ENCODE measurements at places on chromosomes 3 and 15. TPM values are rescaled to one million over a fixed set of nuclear protein-coding genes. Genes with fewer than 3 reads are reported as not detected.

GRCh38 chr3:57752307-57752706 lies 3.8 kb upstream of the SLMAP start:
- no peak overlapping the region for H3K4me3 ChIP-seq
- DNase-seq = no peak
- no peaks in the 10 kb centered on the region for H3K36me3 ChIP-seq
- no peaks in the 10 kb centered on the region for H3K4me1 ChIP-seq
- H3K27ac ChIP-seq = peak overlapping the region; percentile 53

DNA sequence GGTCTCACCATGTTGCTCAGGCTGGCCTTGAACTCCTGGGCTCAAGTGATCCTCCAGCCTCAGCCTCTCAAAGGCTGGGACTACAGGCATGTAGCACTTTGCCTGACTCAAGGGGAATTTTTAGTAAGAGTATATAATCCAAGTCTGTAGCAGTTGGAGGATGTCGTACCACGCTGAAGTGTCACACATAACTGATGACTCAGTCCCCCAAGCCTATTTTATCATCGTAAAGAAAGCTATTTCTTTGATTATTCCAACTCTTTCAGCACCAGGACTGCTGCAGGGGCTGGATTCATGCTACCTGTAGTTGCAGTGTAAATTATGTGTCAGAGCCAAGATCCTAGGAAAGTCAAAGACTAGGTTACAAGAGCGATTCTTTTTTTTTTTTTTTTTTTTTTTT lies 1.4 kb upstream of the PRKCI start:
- H3K4me1 ChIP-seq = no peaks in the 10 kb centered on the region
- DNase-seq = no peak
- H3K27ac ChIP-seq = no peak overlapping the region
- H3K36me3 ChIP-seq = no peaks in the 10 kb centered on the region
- H3K27me3 ChIP-seq = no peaks in the 10 kb centered on the region

- no peaks in the 10 kb centered on the region for H3K27me3 ChIP-seq
- no peaks in the 10 kb centered on the region for H3K4me1 ChIP-seq
- no peak overlapping the region for H3K4me3 ChIP-seq
- H3K36me3 ChIP-seq = no peaks in the 10 kb centered on the region
- DNase-seq = peak; percentile 29
Observed at GRCh38 chr3:150798122-150798618, 35.2 kb upstream of the SIAH2 start.

GRCh38 chr3:52280050-52280461 lies 1.6 kb upstream of the WDR82 start:
- H3K36me3 ChIP-seq = no peaks in the 10 kb centered on the region
- peaks cover 11% of the 10 kb centered on the region for H3K4me1 ChIP-seq
- DNase-seq = no peak

DNA sequence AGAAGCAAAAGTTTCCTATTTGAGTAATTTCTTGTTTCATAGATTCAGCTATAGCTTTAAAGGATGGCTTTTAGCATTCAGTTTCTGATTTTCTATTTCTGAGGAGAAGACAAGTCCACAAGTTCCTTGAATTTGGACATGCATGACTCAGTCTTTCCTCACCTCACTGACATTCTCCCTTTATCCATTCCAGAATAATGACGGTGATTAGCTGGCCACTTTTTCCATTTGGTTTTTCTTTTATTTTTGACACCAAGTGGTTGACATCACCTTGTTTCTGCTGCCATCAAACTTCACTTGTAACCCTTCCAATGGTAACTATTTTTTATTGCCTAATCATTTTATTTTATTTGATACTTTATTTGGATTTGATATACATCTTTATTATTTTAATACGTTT lies 404.4 kb upstream of the KCNMB2 start:
- H3K36me3 ChIP-seq = no peaks in the 10 kb centered on the region
- no peak overlapping the region for H3K4me3 ChIP-seq
- no peaks in the 10 kb centered on the region for H3K27me3 ChIP-seq
- no peak for DNase-seq
- H3K4me1 ChIP-seq = no peaks in the 10 kb centered on the region

- no peak overlapping the region for H3K27ac ChIP-seq
- H3K36me3 ChIP-seq = no peaks in the 10 kb centered on the region
- no peak overlapping the region for H3K4me3 ChIP-seq
Observed at GRCh38 chr15:80214910-80215309, 37.1 kb downstream of the CTXND1 start.

DNA sequence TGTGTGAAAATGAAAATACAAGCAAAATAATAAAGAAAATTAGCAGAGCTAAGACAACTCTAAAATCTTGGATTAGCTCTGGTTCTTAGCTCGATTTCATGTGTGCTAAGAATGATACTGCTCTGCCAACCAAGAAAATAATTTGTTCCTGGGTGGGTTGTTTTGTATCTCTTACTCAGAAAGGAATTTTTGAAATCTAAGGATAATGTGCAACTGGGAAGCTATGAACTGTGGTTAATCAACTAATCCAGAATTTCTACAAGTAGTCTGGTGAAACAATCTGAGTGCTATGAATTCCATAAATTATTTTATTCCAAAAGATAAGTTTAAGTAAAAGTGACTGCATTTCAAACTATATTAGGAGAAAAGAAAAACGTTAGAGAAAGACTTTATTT lies 92.0 kb downstream of the TFDP2 start:
- H3K36me3 ChIP-seq = no peaks in the 10 kb centered on the region
- no peaks in the 10 kb centered on the region for H3K4me1 ChIP-seq
- H3K27ac ChIP-seq = no peak overlapping the region
- DNase-seq = no peak

DNA sequence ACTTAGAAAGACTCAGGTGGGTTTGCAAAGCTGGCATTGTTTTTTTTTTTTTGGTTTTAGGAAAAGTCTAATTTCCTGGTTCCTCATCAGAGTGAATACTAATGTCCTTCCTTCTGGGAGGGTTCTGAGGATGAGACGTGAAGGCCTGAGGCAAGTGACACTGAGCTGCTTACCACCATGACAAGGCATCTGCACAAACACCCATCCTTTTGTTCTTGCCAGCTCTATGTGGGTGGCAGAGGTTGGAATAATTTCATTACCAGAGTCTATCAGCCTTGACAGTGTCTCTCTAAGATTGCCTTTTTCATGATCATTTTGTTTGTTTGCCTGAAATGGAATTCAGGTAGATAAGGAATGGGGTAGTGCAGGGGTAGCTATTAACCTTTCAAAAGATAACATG lies 17.1 kb downstream of the RTP4 start:
- no peaks in the 10 kb centered on the region for H3K4me1 ChIP-seq
- no peaks in the 10 kb centered on the region for H3K36me3 ChIP-seq
- DNase-seq = no peak

DNA sequence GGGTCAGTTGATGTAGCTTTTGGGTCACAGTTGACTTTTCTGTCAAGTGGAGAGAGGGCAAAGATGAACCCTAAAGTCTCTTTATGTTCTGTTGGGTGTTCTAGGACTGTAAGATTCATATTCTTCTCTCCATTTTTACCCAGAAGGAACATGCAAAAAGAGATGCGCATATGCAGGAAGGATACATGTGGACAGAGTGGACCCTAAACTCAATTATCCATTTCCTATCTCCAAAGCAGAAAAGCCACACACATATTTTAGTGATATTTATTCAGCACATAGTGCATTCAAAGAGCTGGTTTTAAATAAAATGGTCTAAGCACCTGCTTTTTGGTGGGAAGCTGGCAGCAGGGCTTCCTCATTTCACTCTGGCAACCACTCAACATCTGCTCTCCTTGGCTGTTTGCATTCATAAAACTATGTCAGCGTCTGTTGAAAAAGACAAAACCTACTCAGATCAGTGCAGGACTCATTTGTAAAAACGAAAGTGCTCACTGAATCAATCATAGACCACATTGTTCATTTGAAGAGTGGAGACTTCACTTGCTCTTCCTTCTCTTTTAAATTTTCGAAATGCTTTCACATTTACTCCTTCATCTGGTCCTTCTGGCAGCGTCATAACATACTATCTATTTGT lies 96.6 kb downstream of the SEMA6D start:
- no peaks in the 10 kb centered on the region for H3K36me3 ChIP-seq
- no peak for DNase-seq
- H3K27ac ChIP-seq = no peak overlapping the region
- peaks cover 12% of the 10 kb centered on the region for H3K4me1 ChIP-seq
- no peak overlapping the region for H3K4me3 ChIP-seq

DNA sequence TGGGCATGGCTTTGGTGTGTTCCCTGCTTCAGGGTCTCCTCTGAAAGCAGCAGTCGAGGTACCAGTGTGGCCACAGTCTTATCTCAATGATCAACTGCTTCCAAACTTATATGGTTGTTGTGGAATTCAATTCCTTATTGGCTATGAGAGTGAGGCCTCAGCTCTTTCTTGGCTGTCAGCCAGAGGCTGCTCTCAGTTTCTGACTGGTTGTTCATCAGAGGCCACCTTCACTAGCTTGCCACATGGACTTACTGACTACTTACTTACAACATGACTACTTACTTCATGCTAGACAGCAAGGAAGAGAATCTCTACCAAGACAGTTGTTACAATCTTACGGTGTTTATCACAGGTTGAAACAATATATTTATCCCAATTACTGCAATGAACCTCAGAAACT lies 789.2 kb downstream of the DIPK2A start:
- no peaks in the 10 kb centered on the region for H3K4me1 ChIP-seq
- no peak overlapping the region for H3K4me3 ChIP-seq
- H3K27ac ChIP-seq = no peak overlapping the region
- no peak for DNase-seq

- H3K4me3 ChIP-seq = no peak overlapping the region
- no peak overlapping the region for H3K27ac ChIP-seq
- DNase-seq = no peak
- no peaks in the 10 kb centered on the region for H3K27me3 ChIP-seq
- no peaks in the 10 kb centered on the region for H3K36me3 ChIP-seq
- H3K4me1 ChIP-seq = no peaks in the 10 kb centered on the region
Observed at GRCh38 chr15:99132634-99133287, 27.9 kb downstream of the SYNM start.

- H3K4me3 ChIP-seq = no peak overlapping the region
- no peak for DNase-seq
- no peaks in the 10 kb centered on the region for H3K4me1 ChIP-seq
Observed at GRCh38 chr3:119098619-119099222, 47.2 kb upstream of the TEX55 start.

- H3K27me3 ChIP-seq = no peaks in the 10 kb centered on the region
- no peak overlapping the region for H3K27ac ChIP-seq
- no peaks in the 10 kb centered on the region for H3K4me1 ChIP-seq
- DNase-seq = no peak
Observed at GRCh38 chr3:156449710-156450574, 105.0 kb downstream of the SSR3 start.

DNA sequence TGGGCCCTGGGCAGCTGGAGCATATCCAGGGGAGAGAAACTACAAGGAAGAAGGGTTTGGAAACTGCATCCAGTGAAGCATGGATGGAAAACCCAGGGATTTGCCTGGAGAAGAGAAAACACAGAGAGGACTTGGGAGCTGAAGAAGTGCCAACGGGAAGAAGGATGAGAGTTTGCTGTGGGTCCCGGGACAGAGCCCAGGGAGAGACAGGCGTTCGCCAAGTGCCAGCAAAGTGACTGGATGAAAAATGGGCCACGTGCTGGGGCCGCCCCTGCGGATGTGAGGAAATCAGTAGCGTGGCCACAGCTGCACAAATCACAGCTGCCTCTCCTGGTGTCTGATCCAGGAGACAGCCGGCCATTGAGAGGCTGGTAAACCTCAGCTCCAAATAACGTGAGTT lies 70.4 kb downstream of the HES1 start:
- no peak overlapping the region for H3K4me3 ChIP-seq
- H3K36me3 ChIP-seq = no peaks in the 10 kb centered on the region
- no peak overlapping the region for H3K27ac ChIP-seq
- DNase-seq = no peak

DNA sequence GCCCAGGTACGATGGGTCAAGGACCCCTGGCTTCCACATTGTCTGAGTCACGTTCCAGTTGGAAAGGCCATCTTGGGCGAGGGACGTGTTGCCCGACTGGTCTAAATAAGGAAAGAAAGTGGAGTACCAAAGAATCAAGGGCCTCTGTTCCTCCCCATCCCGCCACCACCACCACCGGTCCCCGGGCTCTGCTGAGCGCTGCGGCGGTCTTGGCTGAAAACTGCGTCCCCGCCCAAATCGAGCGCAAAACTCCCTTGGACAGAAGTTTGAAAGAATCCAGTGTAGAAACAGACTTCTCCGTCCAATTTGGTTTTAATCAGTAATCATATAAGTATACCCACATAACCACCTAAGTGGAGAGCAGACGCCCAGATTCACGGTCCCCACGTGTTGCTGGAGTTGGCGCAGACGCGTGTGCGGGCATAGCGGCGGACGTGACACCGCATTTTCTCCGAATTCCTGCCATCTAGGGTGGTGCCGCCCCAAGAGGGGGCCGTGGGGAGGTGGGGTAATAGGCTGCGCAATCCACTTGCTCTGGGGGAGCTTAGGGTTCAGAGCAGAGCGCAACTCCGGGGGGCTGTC lies 243.8 kb upstream of the TOPAZ1 start:
- peaks cover 17% of the 10 kb centered on the region for H3K4me1 ChIP-seq
- H3K4me3 ChIP-seq = peak overlapping the region; percentile 59
- H3K36me3 ChIP-seq = no peaks in the 10 kb centered on the region

DNA sequence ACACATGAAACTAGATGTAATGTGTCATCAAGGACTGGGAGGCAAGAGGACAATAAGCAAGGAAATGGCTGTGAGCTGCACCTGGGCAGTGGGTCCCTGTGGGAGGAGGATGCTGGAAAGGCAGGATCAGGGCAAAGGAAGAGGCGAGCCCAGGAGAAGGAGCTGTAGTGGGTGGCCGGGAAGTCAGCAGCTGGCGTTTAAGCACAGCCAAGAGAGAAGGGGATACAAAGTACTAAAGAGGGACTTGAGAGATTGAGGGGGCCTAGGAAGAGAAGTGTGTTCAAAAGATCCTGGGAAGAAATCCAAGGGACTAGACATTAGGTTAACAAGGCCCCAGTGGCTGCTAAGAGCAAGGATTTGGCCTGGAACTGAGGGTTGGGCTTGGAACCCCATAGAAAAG lies 188.5 kb upstream of the SLC24A5 start:
- H3K27me3 ChIP-seq = no peaks in the 10 kb centered on the region
- DNase-seq = no peak
- no peak overlapping the region for H3K4me3 ChIP-seq
- H3K27ac ChIP-seq = no peak overlapping the region
- no peaks in the 10 kb centered on the region for H3K36me3 ChIP-seq

DNA sequence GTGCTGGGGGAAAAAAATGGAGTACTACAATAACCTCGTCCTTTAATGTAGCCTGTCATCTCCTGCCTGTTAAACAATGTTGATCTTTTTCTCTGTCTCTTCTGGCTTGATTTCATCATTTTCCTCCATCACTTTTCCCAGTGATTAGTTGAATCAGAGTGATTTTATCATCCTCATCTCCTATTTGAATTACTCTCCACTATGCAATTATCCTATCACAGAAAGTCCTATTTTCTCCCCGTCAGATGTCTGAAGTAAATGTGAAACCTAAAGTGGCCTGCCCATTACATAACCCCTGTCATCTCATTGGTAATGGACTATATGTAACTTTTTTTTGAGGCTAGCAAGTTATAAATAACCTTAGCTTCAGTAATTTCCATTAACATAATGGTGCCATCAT lies 201.8 kb downstream of the CACNA2D3 start:
- DNase-seq = no peak
- H3K27ac ChIP-seq = no peak overlapping the region
- H3K36me3 ChIP-seq = no peaks in the 10 kb centered on the region
- no peaks in the 10 kb centered on the region for H3K27me3 ChIP-seq

The SHC4 gene
- 0.24 TPM for total RNA-seq

The OXTR gene
- total RNA-seq = 0.05 TPM

The TMC3 gene
- not detected for total RNA-seq

The GOLGA8M gene
- total RNA-seq = 1.8 TPM

The GOLGA8B gene
- total RNA-seq = 136 TPM

The TMEM42 gene
- 6.5 TPM for total RNA-seq

The KLHL40 gene
- total RNA-seq = not detected

The GHSR gene
- total RNA-seq = not detected

The CSPG4 gene
- 1.1 TPM for total RNA-seq

The FRMD4B gene
- total RNA-seq = 4.9 TPM

The GLDN gene
- 16.8 TPM for total RNA-seq

The GPR87 gene
- total RNA-seq = not detected

The GP5 gene
- 0.06 TPM for total RNA-seq

The CLDN16 gene
- total RNA-seq = 1.8 TPM

The FOXL2NB gene
- 0.22 TPM for total RNA-seq
